NCI-H1694 (cell line): ENCODE measurements at places on chromosomes 13 and 19.

DNA sequence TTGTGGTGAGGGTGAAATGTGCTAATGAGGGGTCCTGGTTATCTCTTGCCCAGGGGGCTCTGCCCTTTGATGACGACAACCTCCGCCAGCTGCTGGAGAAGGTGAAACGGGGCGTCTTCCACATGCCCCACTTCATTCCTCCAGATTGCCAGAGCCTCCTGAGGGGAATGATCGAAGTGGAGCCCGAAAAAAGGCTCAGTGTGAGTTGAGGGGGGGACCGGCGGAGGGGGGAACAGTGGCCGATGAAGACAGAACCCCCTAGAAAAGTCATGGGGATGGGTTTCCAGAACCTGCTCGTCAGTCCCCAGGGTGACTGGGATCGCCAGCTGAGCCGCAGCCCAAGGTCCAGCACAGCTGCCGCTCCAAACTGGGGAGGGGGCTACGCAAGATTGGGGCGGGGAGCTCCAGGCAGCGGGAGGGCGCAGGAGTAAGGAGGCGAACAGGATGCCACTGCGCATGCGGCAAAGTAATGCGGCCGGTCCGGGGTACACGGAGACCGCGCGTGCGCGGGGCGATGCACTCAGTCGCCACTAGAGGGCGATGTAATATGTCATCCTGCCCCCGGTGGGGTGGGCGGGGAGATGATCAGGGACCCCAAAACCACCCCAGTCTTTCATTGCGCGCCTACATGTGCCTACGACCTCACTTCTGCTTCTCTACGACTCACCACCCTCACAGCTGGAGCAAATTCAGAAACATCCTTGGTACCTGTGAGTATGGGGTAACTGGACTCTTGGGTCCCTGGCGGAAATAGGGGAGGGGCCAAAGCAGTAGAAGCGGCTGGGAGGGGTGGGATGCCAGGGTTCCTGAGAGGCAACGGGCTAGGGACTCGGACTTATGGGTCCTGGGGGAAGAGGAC, 17.9 kb downstream of the BRSK1 start:
- DNase-seq, result peak; percentile 89

DNA sequence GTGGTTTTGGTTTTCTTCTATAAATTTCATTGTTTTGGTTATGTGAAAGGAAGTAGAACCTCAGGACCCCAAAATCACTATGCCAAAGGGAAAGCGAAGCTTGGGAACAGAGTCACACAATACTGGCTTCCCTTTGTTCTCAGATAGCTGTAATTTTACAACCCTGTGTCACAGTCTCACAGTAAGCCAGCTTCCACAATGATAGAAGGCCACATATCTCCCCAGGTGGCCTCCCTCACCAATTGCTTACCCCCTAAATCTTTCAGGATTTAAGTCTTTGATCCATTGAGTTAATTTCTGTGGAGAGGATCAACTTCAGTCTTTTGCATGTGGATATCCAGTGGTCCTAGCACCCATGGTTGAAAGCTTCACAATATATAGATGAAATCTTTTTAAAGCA, 58.7 kb downstream of the SLC15A1 start:
- no peak for DNase-seq

DNA sequence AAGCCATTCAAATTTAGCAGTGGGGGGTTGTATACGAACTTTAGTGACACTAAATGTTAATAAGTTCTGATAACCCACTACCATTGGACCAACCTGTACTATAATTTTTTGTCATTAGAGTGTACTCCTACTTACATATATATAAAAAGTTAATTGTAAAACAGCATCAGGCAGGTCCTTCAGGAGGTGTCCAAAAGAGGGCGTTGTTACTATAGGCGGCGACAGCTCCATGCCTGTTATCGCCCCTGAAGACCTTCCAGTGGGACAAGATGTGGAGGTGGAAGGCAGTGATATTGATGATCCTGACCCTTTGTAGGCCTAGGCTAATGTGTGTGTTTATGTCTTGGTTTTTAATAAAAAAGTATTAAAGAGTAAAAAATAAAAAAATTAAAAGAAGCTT, 27.5 kb downstream of the SPRYD7 start:
- DNase-seq, result no peak

- DNase-seq, result no peak
Observed at GRCh38 chr19:2546128-2547032, 70.5 kb downstream of the GADD45B start.

DNA sequence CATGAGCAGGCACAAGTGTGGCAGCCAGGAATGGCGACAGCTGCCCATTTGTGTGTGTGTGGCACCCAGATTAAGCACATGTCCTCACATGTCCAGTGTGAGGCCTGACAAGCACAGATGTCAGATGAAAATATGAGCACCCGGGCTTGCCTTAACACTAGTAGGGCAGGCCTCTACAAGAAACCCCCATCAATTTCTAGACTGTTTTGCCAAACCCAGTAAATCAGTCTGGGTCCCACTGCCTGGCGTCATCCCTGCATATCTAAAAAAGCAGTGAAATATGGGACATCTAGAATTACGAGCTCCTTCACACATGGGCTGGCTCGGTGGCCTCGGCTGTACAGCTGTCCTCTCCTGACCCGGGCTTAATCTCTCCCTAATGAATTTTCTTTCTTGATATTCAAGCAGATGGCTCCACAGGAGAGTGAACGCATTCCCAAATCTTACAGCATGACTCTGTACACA, 432.7 kb downstream of the FOXO1 start:
- peak; percentile 97 for DNase-seq

DNA sequence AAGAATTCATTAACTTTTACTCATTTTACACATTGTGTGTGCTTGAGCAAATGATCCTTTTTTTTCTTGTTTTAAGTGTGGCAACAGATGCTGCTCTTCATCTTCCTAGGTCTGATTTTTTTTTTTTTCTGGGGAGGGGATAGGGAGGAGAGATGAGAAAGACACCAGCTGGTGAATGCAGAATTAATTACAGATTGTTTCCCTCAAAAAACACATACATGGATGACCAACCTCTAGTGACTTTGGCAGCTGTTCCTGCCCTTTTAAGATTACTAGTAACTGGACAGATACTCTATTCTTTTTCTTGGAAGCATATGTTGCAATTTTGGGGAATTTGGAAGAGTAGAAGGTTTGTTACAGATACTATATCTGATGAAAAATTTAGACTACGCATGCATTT, 103.6 kb upstream of the MYO16 start:
- DNase-seq, result peak; percentile 72

GRCh38 chr13:35165205-35165604, 223.1 kb downstream of the NBEA start:
- no peak for DNase-seq

DNA sequence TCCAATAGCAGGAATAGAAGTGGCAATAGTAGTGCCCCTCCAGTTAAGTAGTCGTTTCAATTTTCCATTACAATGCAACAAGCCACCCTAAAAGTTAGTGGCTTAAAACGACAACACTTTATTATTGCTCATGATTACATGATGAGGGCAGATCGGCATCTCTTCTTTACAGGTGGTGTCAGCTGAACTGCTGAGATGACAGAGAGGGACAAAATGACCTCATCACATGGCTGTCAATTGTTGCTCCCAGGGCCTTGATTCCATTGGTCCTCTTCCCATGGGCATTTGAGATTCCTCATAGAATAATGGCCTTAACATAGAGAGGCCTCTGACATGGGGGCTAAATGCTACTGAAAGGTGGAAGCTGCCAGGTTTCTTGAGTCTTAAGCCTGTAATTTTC, 679.8 kb upstream of the KLHL1 start:
- DNase-seq, result no peak

- no peak for DNase-seq
Observed at GRCh38 chr13:65826657-65827056, 1403.5 kb downstream of the PCDH9 start.

GRCh38 chr13:110073982-110074381, 233.0 kb downstream of the COL4A1 start:
- no peak for DNase-seq

- peak; percentile 2 for DNase-seq
Observed at GRCh38 chr13:42836930-42837690, 55.7 kb downstream of the FAM216B start.
